KBM-7 (cell line): ENCODE measurements at places on chromosomes 3 and 15.

DNA sequence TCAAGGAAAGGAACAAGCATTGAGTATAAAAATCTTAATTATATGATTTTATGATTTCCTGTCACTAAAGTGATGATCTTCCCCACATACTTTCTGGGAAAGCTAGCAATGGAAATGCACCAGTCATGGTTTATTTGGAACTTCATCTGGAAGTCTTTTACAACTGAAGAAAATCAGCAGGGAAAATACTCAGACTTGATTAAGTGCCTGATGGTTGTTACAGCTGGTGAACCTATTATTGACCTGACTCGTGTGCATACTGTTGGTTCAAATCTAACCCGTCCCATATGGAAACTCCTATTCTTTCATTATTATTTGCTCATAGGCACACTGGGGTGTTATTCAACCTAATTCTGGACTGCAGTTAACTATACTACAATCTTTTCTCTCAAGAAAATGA is 701.8 kb upstream of the CCDC54 start:
- DNase-seq = no peak

- peak; percentile 45 for DNase-seq
These were observed 960 bp downstream of the MFN1 start for GRCh38 chr3:179348325-179349013.

GRCh38 chr3:85589145-85589544 is 630.4 kb downstream of the CADM2 start:
- no peak for DNase-seq

GRCh38 chr3:40167958-40168357 is 141.5 kb upstream of the EIF1B start:
- DNase-seq = no peak

DNA sequence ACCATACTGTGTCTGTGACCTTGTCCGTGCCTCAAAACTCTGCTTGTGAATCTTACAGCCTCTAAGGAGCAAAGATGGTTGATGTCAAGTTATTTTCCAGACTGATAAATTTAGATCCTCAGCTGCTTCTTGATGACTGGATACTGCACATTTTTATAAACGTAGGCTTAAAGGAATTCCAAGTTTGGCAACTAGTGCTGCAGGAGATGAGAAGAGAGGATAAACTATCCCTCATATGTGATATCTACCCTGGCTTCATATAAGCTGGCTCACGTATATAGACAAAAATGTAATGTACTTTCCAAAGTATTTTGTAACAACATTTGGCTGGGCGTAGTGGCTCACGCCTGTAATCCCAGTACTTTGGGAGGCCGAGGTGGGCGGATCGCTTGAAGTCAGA is 89.6 kb downstream of the GMPS start:
- no peak for DNase-seq
